ENCODE measurements at places on chromosomes 12 and 14.

- no peak for DNase-seq
Measured at GRCh38 chr12:124369055-124369826, 74.3 kb downstream of the RFLNA start.

GRCh38 chr14:45785240-45785639, 532.2 kb upstream of the MIS18BP1 start:
- DNase-seq: no peak

- no peak for DNase-seq
Measured at GRCh38 chr12:51004504-51004903, 21.7 kb downstream of the SLC11A2 start.

DNA sequence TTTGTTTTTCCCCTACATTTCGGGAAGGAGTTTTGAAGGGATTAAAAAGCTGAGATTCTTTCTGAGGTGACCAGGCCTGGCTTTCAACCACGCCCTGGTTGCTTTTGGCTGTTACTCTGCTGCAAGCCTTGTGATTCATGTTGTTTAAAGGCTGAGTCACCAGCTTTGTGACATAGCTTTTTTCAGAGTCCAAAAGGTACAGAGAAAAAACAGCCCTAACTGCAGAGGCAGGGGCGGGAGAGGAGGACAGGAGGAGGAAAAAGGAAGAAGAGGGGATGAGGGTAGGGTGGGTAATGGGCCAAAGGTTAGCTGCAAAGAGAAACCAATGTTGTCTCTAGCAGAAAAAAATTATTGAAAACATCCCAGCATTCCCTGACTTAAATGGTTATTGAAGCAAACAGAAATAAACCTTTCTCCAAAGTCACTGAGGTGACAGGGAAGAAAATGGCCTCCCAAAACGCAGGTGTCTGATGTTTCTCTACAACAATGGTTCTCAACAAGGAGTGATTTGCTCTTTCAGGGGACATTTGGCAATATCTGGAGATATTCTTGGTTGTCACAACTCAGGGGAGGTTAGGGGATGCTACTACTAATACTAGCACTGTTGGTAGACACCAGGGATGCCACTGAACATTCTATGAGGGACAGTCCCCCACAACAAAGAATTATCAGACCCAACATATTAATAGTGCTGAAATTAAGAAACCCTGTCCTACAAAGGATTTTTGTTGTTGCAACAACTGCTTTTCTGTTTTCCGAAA, 2.1 kb upstream of the UBC start:
- DNase-seq: no peak

- no peak for DNase-seq
Measured at GRCh38 chr14:102991376-102991775, 66.0 kb downstream of the CDC42BPB start.

DNA sequence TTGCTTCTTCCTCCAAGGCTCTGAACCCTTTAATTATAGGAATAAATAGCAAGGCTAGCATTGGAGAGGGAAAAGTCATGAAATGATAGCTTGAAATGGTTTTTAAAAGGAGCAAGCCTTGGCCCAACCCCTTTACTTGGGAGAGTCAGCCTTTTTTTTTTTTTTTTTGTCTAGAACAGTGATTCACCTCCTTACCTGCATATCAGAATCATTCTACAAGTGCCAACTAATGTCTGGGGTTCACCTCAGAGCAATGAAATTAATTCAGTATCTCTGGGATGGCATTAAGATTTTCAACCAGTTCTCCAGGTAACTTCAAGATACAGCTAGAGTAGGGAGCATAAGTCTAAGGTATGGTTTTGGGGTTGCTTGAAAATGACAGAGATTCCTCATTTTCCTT, 41.3 kb upstream of the TMTC2 start:
- no peak for DNase-seq

GRCh38 chr12:10405294-10405693, 4.3 kb downstream of the KLRC4 start:
- DNase-seq: no peak

- no peak for DNase-seq
Measured at GRCh38 chr14:91219517-91220389, 24.8 kb downstream of the GPR68 start.

DNA sequence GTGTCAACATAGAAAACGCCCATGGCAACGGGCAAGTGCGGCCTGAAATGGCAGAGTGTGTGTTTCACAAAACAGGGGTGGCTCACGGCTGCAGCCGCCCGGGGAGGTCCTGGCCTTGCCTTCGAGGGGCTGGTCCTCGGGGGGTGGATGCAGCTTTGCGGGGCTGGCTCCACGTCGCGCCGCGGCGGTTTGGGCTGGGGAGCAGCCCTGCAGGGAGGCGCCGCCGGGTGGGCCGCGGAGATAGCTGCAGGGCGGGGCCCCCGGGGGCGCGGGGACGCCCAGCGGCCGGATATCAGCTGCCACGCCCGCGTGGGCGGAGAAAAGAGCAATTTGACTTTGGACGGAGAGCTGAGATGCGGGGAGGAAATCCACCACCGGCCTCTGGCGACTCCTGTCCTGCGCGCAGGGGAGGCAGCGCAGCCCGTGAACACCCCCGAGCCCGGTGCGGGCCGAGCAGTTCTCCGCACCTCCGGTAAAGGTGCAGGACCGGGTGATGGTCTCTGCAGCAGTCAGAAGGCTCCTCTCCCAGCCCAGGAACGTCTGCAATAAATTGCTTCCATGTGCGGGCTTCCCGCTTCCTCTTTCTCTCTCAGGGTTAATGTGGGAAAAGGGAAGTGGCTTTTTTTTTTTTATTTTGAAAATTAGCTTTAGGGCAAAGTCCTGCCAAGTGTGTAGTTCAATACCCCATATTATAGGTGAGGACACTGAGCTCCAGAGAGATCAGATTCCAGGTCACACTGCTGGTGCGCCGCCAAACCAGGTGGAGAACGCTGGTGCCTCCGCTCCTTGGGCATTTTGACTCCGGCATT, 110.5 kb downstream of the ARF6 start:
- DNase-seq: peak; percentile 30

DNA sequence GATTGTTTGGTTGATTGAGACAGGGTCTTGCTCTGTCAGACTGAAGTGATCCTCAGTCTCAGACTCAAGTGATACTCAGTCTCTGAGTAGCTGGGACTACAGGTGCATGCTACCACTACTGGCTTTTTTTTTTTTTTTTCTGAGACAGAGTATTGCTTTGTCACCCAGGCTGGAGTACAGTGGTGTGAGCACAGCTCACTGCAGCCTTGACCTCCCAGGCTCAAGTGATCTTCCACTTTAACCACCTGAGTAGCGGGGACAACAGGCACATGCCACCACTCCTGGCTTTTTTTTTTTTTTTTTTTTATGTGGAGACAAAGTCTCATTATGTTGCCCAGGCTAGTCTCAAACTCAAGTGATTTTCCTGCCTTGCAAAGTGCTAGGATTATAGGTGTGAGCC, 31.8 kb downstream of the CPSF2 start:
- DNase-seq: no peak

DNA sequence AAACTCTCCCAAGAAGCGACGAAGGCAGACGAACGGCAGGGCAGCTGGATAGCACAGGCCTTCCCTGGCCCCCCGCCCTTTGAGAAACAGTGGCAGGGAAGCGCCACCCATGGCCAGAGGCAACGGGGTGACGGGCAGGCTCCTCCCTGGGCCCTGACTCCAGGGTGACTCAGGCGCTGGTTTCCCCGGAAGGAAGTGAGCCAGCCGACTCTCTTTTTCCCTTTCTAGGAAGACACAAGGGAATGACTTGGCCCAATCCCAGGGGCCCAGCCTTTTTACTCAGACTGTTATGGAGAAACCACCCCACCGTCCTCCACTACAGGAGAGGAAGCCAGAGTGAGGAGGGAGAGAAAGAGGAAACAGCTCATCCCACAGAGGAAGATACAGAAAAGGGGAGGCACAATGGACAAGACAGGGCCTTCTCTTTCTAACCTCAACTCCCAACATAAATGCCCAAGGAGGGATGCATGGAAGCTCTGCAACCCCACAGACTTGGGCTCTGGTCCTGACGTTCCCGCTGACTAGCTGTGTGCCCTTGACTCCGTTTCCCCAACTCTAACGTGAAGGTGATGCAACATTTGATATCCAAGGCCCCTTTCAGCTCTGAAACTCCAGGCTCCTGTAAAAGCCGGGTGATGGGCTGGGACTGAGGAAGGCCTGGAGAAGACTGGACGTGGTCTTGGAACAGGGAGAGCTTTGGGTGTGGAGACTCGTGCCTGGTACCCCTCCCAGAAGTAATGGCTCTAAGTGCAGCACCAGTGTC, 27.9 kb downstream of the ACTN1 start:
- DNase-seq: no peak

- no peak for DNase-seq
Measured at GRCh38 chr12:111430433-111431353, 25.0 kb downstream of the SH2B3 start.

- no peak for DNase-seq
Measured at GRCh38 chr12:18898470-18898869, 160.6 kb downstream of the CAPZA3 start.

DNA sequence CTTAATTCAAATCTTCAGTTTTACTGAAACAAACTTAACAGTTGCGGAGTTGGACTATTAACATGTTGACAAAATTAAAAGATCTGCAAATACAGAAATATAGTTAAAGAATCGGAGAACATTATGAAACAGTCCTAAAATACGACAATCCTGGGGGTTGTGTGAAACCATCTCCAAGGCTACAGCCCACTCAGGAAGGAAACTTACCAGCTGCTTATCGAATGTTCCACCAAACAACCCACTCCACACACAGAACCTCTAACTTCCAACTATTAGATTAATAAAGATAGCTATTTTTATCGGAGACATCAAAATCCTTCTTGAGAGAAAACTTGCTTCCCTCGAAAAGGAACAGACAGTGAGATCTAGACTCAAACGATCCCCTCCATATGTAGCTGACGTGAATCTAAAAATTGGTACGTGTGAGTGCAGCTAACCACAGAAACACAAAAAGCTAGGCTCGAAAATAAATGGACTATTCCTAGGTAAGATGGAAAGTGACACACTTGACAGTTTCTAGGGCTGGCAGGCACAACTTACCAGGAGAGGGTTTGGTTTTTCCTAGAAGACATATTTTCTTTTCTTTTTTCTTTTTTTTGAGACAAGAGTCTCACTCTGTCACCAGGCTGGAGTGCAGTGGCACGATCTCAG, 12.9 kb downstream of the VPS37B start:
- no peak for DNase-seq

DNA sequence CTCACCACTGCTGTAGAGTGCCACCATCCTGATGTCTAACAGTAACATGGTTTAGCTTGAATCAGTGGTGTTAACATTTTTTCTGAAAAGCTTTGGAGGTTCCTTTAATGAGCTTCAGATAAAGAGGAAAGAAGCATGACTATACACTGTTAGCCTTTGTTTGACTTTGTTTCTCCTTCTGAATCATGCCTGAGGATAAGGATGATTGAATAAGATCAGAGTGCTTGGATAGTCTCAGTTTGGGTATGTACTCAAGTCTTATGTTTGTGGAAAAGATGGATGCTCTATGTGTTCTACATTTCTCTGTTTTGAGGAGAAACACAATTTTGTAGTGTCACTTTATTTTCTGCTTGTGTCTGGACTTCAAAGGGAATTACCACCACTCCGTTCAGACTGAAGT, 42.0 kb downstream of the GPATCH2L start:
- DNase-seq: no peak

DNA sequence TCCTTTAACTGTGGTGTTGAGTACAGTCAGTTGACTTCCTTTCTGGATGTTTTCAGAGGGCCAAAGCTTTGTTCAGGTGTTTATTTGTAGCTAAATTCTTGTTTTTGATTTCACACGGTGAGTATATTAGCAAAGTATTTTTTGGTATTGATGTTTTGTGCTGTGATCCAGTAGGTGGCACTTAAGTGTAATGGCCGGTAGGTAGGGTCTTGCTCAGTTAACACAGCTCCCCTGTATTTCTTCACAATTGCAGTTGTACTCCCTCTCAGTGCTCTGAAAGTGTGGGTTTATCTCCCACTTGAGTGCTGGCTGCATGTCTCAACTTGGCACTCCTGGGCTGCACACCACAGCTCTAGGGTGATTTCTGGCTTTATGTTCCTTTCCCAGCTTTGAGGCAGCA, 339.5 kb downstream of the AEBP2 start:
- DNase-seq: no peak

DNA sequence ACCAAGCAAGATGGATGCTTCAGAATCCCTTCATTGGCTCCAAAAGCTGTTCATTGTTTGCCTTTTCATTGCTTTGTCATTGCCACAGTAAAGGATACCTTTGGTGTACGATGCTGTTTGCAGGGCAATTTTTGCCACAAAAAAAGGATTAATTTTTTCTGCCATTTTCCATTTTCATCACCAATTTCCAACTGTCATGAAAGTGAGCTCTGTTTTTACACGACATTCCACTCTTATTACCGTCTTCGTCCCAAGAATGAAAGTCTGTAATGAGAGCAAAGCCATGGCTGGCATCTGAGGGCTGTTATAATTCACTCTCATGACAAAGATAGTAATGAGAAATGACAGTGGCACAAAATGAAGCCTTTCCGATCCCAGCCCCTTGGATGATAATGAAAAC, 272.7 kb upstream of the DCN start:
- DNase-seq: no peak

DNA sequence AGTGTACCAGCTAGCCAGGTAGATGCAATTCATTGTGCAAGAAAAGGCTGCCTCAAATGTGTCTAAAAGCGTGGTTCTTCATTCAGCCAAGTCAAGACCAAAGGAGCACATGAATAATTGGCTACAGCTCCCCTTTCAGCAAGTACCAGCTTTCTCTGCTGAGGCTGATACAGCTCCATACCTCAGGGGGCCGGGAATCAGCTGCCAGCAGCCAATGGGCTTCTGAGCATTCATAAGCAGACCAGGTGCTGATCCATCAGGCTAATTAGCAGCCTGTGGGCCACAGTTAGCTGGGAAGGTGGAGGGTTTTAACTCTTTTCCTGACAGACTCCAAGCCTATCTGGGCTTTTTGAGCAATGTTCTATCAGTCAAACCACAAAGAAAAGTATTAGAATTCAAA, 264.7 kb downstream of the APAF1 start:
- no peak for DNase-seq

- DNase-seq: no peak
Measured at GRCh38 chr12:69028941-69029729, 96.2 kb upstream of the CPM start.

DNA sequence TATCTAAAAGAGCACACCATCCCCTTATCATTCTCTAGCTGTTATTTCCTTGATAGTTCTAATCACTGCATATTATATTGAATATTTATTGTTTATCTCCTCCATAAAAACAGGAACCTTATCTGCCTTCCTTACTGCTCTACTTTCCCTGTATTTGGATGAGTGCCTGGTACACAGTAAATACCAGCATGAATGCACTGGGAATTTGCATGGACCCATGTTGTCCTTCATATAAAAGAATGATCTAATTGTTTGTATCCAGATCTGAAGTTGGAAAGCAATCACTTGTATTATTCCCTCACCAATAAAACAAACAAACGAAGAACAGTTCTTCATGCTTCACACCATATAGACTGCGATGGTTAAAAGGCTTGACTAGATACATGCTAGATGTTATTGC, 15.3 kb upstream of the CNOT2 start:
- DNase-seq: no peak

DNA sequence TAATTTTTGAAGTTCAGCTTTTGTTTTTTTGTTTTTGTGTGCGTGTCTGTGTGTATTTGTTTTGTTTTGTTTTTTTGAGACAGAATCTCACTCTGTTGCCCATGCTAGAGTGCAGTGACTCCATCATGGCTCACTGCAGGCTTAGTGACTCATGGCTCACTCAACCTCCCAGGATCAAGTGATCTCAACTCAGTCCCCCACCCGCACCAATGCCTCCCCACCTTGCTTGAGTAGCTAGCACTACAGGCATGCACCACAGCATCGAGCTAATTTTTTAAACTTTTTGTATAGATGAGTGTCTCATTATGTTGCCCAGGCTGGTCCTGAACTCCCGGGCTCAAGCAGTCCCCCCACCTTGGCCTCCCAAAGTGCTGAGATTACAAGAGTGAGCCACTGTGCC, 981.4 kb downstream of the BCL11B start:
- DNase-seq: no peak

Measured in stimulated activated CD4-positive, alpha-beta T cell treated with anti-CD3 and anti-CD28 coated beads, Interleukin-1b, Interleukin-23, amount 100 ng/mL, for 1 hour (primary cell).